ENCODE measurements at places on chromosomes 1 and 21.

GRCh38 chr1:222919478-222919865 lies 104.6 kb downstream of the DISP1 start:
- no peak for DNase-seq

GRCh38 chr1:59815892-59816291 lies 1.1 kb downstream of the HOOK1 start:
- DNase-seq: no peak

DNA sequence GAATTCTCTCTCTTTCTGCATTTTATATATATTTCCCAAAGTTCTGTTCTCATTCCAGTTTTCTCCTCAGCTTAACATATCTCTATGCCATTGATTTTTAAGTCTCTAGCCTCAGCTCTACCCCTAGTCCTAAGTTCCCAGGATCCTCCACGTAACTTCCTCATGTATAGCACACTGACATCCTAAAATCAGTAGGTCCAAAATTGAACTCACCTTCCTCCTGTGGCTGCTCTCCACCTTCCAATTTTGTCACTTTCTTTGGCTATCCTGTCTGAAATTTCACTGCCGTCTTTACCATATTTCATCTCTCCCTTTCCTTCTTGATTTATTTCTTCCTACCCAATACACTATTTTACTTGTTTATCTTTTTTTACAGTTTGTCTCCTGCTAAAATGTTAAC lies 1.5 kb downstream of the SLAMF6 start:
- DNase-seq: no peak

GRCh38 chr1:54230507-54231339 lies 30.8 kb downstream of the MRPL37 start:
- no peak for DNase-seq

DNA sequence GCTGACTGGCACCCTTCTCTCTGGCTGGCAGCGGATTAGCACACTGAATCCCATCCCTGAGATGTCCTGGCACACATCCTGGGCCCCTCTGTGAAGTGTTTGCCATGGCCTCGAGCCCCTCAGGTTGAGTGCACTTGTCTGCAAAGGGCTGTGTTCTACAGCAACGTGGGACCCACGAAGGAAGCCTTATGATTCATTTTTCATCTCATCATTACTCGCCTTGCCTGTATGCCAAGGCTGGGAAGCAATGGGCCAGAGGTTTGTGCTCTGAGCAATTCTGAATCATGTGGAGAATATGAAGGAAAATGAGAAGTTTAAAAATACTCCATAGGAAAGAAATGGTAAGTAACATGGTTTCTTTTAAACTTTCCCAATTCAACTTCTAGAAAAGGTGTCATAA lies 124.8 kb upstream of the LMO4 start:
- no peak for DNase-seq

DNA sequence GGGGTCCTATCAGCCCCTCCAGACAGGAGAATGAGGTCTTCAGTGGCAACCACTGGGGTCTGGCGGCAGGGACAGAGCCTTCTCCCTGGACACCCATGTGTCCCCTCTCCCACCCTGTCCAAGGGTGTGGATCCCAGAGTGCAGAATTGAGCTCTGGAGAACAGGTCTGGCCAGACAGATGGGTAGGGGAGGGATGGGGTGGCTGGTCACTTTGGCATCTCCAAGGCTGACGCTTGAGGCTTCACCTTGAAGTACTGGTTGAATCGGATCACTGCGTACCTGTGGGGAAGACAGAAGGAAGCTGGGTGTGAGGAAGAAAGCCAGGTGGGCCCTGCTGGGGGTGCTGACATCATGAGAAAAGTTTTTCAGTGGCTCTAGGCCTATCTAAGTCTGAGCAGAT lies 19.9 kb downstream of the ETNK2 start:
- no peak for DNase-seq

GRCh38 chr1:192763756-192764155 lies 45.1 kb upstream of the RGS2 start:
- DNase-seq: no peak

- no peak for DNase-seq
These were observed 85.4 kb downstream of the ATG4C start for GRCh38 chr1:62869217-62869754.

- DNase-seq: no peak
These were observed 45.9 kb downstream of the SLX9 start for GRCh38 chr21:44985441-44986401.

DNA sequence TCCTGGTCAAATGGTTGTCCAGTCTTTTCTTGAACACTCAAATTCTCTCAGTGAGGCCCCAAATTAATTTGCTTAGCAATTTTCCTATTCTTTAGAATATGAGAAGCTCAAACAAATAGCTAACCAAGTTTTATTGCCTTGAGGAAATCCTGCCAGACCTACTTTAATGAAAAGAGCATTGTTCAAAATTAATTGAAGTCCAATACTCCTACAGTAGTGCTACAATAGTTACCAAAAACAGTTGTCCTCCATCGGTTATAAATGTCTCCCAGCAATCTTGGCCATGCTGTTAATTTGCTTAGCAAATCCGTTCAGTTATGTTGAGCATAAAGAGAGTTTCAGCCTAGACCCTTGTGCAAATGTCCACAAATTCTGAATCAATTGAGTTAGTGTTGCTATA lies 112.9 kb downstream of the MAB21L3 start:
- DNase-seq: no peak

- peak; percentile 26 for DNase-seq
These were observed 852 bp downstream of the RGS7 start for GRCh38 chr1:241356187-241356518.

- DNase-seq: no peak
These were observed 42.4 kb downstream of the PDE9A start for GRCh38 chr21:42695697-42696380.

DNA sequence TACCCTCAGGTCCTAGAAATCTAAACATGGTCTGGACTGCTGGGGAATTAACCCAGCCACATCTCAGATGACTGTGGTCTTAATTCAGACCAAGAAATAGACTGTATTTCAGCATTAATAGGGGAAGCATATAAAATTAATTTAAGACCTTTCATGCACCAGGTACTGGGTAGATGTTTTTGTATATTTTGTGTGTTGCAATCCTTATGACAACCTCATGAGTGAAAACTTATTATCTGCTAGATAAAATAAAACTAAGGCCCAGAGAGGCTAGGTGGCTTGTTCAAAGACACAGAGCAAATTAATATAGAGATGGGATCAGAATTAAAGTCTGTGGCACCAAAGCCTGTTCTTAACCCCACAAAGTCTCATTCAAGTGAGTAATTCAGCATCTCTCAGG lies 40.1 kb downstream of the OPTC start:
- DNase-seq: no peak

- no peak for DNase-seq
These were observed 130.9 kb downstream of the CD247 start for GRCh38 chr1:167387251-167387910.

GRCh38 chr21:39014747-39015146 lies 168.5 kb downstream of the PSMG1 start:
- DNase-seq: no peak

GRCh38 chr1:50622259-50622658 lies 199.0 kb upstream of the DMRTA2 start:
- no peak for DNase-seq

DNA sequence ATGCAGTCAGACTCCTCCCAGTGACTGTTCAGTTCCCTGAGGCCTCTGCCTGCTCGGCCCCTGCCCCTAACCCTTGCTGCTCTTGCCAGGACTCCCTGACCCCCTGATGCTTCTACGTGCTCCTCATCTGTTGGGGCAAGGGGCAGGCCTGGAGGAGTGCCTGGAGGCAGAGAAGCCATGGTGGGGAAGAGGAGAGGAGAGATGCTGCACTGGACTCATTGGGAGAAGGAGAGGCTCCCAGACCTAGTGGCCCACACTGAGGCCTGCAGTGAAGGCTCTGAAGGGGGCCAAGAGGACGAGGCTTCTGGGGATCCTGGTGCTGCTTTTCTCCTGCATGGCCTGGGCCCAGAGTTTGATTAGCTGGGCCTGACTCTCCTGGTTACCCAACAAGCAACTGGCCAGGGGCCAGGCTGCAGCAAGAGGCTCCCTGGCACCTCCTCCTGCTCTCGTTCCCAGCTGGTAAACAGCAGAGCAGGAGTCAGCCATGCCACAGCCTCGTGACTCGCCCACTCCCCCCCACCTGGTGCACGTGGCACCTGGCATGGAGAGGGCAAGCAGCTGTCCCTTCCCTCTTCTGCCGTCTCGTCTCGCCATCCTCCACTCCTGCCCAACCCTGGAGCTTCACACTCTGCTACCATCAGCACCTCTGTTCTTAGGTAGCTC lies 847 bp upstream of the RORC start:
- no peak for DNase-seq

- no peak for DNase-seq
These were observed 459 bp downstream of the SERBP1 start for GRCh38 chr1:67429528-67430357.

DNA sequence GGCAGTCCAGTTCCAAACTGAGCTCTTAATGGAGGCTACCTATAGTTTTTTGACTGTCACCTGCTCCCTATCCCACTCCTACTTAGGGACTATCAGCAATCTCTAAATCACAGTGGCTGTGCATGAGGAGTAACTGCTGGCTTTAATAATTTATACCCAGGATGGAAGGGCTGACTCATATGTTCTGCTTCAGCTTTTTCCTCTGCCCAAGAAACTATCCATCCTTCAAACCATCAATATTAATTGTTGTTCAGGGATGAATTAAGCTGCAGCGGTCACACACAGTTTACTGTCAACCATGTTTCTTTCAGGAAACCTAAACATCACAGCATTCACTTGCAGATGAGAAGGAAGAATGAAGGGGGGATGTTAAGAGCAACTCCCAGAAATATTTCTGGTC lies 9.0 kb upstream of the PGBD5 start:
- DNase-seq: no peak

DNA sequence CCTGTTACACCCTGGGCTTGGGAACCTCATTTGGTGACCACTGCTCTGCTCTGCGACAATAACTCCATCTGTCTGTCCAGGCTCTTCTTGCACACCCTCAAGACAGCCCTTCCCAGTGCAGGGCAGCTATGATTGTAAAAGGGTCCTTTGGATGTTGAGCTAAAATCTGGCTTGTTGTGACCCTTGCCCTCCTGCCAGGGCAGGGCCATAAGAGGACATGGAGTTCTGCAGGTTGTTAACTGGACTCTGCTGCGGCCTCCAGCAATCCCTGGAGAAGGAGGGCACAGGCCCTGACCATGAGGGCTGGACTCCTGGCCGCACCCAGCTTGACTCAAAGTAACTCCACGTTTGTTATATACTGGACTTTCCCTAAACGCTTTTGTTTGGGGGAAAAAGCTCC lies 41.2 kb downstream of the DHCR24 start:
- no peak for DNase-seq

- DNase-seq: no peak
These were observed 21.0 kb upstream of the FUCA1 start for GRCh38 chr1:23889074-23889473.

DNA sequence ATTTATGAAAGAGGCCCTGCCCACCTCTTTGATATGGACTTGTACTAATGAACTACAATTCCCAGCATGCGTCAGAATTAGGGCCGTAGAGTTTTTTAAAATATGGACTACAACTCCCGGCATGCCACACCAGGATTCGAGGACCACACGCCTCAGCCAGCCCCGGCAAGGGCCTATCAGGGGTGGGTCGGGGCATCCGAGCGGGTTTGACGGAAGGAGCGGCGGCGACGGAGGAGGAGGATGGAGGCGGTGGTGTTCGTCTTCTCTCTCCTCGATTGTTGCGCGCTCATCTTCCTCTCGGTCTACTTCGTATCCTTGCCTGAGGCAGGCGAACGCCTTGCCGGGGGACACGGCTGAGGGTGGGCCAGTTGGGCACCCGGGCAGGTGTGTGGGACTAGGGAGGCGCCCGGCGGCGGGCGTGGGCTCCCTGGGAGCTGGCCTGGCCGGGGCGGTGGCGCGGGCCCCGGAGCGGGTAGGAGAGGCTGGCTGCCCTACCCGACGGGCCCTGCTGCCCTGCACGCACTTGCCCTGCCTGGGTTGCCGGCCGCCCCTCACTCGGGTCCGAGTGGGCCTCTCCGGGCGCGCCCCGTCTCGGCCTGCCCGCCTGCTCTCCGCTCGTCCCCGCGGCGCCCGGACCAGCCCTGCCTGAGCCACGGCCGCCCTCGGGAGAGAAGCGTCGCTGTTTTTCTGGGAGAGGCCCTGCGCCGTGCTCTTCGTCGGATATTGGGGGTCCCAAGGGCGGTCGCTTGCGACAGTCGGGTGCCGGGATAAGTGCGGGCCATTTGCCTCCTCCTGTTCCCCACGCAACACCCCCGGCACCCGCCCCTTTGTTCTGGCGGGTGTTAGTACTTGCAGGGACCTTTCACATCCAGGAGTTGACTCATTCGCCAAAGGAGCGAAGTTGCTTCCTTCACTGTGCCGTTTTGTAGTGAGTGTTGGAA lies at the start of gene CNIH4:
Gene CNIH4 (plus strand): TSS at position 195 of the 941 bp plus-strand sequence. CDS start 46 bp downstream, at position 241.
- DNase-seq: peak; percentile 91

- DNase-seq: no peak
These were observed 45.4 kb upstream of the LRRN2 start for GRCh38 chr1:204730826-204731459.

GRCh38 chr1:64909031-64909430 lies 57.3 kb downstream of the JAK1 start:
- DNase-seq: no peak

DNA sequence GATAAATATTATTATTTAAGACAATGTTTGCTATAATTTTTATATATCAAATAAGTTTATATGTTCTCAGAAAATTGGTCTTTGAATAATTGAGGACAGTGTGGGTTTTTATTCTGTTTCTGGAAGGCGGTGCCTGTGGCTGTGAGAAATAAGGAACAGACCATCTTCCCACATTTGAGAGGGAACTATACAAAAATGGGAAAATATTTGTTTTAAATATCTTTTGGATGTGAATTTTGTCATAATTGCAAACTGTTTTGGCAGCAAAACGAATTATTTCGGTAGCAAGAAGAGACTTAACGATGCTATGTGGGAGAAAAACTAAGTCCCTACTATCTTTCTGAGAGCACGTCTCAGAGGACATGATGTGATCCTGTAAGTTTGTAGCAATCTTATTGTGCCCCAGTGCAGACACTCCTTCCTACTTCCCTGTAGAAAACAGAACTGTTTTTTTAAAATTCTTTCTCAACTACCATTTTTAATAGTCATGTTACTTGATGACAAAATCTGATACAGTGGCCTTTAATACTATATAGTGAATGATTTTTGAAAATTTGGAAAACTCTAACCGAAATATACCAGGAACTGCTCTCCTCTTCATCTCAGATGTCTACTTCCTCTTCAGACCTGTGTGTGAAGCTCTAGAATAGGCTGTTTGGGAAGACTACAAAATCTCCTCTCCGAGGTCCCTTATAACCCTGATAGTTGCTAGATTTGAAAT lies 25.4 kb downstream of the PTPRC start:
- no peak for DNase-seq

GRCh38 chr1:182955596-182956588 lies 2.9 kb upstream of the SHCBP1L start:
- no peak for DNase-seq

GRCh38 chr1:101960142-101960541 lies 36.6 kb downstream of the OLFM3 start:
- DNase-seq: no peak

GRCh38 chr21:43627527-43627926 lies 31.8 kb downstream of the HSF2BP start:
- no peak for DNase-seq

- DNase-seq: no peak
These were observed 58.4 kb upstream of the SSBP3 start for GRCh38 chr1:54464477-54465146.

Measured in WTC11 (cell line).